ENCODE measurements at places on chromosomes 13 and 19.

GRCh38 chr13:32001154-32001768 is 30.3 kb upstream of the FRY start:
- peak; percentile 12 for DNase-seq

DNA sequence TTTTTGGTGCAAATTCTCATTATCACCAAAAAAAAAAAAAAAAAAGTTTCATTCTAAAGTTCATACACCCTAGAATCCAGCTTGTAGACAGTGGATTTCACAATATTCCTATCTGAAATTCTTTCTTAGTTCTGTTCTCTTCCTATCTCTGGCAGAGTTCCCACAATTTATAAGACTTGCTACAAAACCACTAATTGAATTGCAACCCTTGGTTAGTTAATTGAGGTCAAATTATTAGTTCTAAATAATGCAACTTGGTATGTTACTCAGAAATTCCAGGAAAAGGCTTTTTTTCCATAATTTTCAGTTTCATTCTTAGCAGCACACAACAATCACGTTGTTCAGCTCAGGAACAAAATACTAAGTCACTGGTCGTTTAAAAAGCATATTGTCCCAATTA is 58.5 kb downstream of the SPATA13 start:
- DNase-seq = no peak

DNA sequence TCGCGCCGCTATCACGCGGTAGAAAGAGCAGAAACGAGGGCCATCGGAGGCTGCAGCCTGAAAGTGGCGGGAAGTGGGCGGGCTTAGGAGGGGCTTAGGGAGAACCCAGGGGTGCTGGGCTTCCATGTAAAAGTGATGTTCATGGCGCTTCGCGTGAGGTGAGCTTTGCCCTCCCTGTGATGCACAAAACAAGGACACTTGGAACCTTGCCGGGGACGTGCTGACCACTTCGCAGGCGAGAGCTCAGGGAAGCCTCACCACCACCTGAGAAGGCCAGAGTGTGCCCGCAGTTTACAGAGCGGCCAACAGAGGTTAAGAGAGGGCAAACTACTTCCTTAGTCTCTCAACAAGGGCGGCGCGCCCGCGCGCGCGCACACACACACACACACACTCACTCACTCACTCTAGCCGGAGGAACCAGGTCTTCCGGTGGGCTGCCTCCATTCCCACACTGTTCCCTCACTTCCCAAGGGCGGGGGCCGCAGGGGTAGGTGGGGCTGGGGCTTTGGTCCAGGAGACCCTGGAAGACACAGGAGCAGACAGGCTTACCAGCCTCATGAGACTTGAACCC is 651 bp downstream of the GAPDHS start:
- DNase-seq = no peak

- peak; percentile 46 for DNase-seq
These were observed 13.1 kb downstream of the TJP3 start for GRCh38 chr19:3721131-3721886.

GRCh38 chr13:98299235-98299965 is 122.3 kb upstream of the RNF113B start:
- no peak for DNase-seq

- peak; percentile 55 for DNase-seq
These were observed 15.9 kb upstream of the NOP53 start for GRCh38 chr19:47729468-47729798.

- no peak for DNase-seq
These were observed 367.8 kb downstream of the DACH1 start for GRCh38 chr13:71499235-71499634.

DNA sequence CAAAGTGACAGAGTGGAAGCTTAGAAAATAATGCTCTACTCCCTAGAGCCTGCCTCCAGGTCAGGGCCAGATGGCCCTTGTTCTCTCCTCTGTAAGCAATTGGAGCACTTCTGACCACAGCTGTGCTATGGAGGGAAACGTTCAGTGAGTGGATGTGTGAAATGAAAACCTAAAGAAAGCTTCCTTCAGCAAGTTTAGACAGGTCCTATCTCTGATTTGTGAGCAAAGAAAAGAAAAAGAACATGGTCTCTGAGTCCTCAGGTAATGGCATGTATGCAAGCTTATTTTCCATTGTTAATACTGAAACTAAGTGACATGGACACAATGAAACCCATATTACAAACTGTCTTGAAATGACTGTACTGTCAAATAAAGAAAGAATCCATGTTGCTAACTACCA is 1486.8 kb downstream of the EFNB2 start:
- DNase-seq = no peak

- no peak for DNase-seq
These were observed 372.7 kb downstream of the ENOX1 start for GRCh38 chr13:43414111-43414510.

DNA sequence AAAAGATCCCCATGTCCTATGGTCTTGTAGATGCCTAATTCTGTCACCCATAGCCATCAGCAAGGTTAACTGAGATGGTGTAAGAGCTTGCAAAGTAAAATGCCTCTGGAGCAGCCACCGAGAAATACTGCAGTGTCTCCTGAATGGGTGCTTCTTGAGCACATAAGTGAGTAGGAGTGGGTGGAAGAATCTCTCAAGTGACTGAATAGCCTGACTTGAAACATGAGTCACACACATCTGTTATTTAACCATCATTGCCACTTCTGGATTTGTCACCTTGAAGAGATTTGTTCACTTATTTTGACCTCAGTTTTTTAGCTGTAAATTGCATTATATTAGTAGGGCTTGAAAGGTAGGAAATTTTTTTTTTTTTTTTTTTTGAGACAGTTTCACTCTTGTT is 2.3 kb downstream of the ZNF714 start:
- DNase-seq = peak; percentile 72

DNA sequence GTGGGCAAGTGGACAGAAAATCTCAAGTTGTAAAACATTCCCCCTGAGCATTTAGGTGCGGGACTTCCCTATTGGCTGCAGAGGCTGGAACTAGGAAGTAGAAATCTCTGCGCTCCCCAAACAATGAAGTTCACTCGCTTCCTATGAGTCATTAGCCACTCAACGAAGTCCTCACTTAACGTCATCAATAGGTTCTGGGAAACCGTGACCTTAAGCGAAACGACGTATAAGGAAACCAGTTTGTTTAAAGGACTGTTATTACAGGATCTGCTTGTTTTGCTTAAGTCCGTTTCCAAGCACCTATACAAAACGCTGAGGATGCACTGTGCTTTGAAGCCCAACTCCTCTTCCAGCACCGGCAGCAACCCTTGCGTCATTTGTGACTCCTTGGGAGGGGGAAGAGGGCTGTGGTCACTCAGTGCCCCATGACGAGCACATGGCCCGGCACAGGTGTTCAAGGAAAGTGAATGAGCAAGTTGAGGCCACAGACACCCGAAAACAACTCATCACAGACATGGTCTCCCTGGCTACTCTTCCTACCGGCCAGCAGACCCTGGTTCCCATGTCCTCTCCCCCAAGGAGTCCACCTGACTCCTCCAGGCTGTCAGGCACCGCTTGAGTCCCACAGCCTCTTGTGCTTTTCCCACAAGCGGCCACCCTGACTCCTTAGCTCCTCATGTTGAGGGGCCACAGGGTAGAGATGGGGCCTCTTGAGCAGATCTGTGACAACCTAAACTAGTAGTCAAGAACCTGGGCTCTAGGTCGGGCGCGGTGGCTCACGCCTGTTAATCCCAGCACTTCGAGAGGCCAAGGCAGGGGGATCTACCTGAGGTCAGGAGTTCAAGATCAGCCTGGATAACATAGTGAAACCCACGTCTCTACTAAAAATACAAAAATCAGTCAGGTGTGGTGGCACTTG is 4.8 kb downstream of the RPS16 start:
- peak; percentile 86 for DNase-seq

GRCh38 chr13:103759361-103759760 is 693.1 kb upstream of the SLC10A2 start:
- DNase-seq = no peak

GRCh38 chr19:681029-682019 is 5.1 kb downstream of the FSTL3 start:
- no peak for DNase-seq

DNA sequence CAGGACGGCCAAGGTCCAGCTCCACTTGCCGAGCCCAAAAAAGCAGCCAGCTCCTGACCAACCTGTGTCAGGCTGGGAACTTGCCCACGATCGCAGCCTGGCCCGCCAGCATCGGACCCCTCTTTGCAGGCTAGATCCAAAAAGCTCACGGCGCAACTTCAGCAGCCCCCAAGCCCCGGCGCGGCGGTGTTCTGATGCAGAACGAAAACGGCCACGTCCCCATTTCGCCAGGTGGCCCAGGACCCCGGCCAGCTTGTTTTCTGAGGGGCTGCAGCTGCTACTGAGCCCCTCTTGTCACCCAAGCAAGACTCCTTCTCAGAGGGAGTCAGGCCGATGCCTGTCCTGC is 1.3 kb downstream of the TMEM259 start:
- no peak for DNase-seq

GRCh38 chr13:100645382-100645781 is 29.2 kb downstream of the TMTC4 start:
- DNase-seq = no peak

GRCh38 chr19:47652285-47652684 is 43.4 kb downstream of the BICRA start:
- no peak for DNase-seq

DNA sequence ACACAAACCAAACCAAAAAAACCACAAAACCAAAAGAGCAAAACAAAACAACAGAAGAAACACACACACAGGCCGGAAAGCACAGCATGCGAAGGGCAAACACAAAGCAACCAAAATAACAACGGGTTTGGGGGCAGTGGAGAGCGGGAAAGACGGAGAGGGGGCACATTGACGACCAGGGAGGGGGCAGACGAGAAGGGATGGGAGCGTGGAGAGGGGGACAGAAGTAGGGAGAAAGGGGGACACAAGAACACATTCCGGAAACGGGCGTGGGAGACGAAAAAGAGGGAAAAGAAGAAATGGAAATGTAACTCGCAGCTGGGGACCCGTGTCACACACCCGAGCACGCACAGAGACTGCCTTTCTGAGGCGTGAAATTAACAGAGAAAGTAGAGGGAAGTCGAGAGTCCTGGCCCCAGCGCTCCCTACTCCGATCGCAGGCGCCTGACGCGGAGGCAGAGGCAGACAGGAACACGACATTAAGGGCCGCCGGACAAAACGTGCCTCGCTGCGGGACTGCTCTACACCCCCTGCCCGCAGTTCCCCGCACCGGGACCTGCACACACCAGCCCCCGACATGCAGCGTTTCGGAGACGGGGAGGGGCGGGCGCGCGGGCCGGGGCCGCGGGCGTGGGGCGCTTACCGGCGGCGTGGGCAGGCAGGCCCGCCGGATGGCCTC is 652 bp downstream of the POU4F1 start:
- DNase-seq = no peak

GRCh38 chr13:24671386-24672113 is 8.7 kb upstream of the ATP12A start:
- peak; percentile 46 for DNase-seq
